ENCODE measurements at places on chromosomes 3 and 15. TPM values are rescaled to one million over a fixed set of nuclear protein-coding genes. Genes with fewer than 3 reads are reported as not detected.

CCR8 gene
- total RNA-seq = 6.9 TPM

KCNMB3 gene
- 1.7 TPM for total RNA-seq

DNA sequence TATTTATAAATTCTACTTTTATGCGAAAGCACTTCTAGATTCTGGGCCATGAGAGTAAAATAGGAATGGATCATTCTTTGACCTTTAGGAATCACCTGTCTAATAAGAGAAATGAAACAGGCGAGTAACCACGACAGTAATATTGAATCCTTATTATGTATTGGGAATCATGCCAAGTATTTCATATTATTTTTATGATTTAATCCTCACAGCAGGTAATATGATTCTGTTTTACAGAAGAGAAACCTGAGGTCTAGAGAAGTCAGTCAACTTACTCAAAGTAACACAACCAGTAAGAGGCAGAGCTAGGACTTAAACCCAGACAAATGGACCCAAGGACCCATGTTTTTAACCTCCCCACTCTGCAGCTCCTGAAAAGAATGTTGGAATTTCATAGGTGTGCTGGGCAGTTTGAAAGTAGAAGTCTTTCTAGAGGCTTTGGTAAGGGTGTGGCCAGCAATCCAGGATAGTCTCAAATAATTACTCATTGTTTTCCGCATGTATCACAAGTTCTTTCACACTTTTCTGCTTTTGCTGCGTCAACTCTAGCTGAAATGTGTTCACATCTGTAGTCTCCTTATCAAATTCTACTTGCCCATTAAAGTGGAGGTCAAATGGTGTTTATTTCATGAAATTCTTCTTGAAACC lies 181.7 kb downstream of the TPRG1 start:
- no peak for DNase-seq

GRCh38 chr15:78533331-78533730 lies 6.9 kb upstream of the PSMA4 start:
- no peak for DNase-seq

DNA sequence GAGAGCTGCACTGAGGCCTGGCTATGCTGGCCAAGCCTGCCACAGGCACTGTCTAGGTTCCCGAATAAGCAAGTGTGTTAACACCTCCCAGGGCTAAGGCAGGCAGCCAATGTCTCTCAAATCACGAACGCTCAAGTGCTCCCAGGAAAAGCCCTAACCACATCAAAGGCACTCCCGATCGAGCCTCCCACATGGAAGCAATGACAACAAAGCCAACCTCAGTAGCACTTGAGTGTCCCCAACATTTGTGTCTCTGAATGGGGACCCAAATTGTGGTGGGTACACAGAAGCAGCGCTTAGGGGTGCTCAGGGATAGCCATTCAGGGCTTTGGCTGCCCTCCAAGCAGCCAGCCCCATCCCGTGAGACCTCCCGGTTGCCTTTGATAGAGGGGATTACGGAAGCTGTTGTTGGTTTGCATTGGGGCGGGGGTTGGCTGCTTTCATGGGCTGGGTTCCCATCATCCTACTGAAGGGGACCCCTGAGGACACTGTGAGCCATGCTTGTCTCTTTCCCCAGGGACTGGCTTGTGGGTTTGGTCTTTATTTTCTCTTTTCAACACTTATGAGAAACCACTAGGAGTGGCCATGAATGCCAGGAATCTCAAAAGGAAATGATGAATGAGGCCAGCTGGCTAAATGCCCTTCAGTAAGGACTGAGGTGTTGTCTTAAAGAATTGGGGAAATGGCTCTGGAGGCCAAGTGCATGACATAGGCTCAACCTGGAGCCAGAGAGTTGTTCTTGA lies 234.1 kb upstream of the FEZF2 start:
- DNase-seq = no peak

GRCh38 chr15:91338766-91339165 lies 238.7 kb downstream of the SV2B start:
- DNase-seq = no peak

DNA sequence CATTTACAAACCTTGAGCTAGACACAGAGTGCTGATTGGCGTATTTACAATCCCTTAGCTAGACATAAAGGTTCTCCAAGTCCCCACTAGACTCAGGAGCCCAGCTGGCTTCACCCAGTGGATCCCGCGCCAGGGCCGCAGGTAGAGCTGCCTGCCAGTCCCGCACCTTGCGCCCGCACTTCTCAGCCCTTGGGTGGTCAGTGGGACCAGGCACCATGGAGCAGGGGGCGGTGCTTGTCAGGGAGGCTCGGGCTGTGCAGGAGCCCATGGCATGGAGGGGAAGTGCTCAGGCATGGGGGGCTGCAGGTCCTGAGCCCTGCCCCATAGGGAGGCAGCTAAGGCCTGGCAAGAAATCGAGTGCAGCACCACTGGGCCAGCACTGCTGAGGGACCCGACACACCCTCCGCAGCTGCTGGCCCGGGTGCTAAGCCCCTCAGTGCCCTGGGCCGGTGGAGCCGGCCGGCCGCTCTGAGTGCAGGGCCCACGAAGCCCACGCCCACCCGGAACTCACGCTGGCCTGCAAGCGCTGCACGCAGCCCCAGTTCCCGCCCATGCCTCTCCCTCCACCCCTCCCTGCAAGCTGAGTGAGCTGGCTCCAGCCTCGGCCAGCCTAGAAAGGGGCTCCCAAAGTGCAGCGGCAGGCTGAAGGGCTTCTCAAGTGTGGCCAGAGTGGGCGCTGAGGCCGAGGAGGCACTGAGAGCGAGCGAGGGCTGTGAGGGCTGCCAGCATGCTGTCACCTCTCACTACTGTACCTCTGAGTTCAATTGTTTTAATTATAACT lies 1213.9 kb downstream of the OTOL1 start:
- no peak for DNase-seq

DNA sequence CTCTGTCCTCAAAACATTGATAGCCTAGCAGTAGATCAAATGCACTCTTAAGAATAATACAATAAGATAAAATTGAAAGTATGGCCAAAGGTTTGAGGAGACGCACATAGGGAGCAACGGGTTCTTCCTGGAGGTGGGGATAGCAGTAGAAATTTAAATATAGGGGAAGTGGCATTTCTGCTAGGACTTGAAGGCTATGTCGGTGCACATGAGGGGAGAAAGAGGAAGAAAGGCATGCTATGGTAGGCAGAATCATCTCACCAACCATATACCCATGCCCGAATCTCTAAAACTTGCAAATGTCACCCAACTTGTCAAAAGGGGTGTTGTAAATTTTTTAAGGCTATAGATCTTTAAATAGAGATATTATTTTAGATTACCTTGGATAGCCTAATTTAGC lies 735.1 kb upstream of the LMCD1 start:
- no peak for DNase-seq
